Hippocampal formation (tissue), 2 donors: ENCODE measurements at places on chromosomes 3 and 15.

GRCh38 chr3:172262991-172263608 lies 185.2 kb downstream of the GHSR start:
- DNase-seq, result no peak

DNA sequence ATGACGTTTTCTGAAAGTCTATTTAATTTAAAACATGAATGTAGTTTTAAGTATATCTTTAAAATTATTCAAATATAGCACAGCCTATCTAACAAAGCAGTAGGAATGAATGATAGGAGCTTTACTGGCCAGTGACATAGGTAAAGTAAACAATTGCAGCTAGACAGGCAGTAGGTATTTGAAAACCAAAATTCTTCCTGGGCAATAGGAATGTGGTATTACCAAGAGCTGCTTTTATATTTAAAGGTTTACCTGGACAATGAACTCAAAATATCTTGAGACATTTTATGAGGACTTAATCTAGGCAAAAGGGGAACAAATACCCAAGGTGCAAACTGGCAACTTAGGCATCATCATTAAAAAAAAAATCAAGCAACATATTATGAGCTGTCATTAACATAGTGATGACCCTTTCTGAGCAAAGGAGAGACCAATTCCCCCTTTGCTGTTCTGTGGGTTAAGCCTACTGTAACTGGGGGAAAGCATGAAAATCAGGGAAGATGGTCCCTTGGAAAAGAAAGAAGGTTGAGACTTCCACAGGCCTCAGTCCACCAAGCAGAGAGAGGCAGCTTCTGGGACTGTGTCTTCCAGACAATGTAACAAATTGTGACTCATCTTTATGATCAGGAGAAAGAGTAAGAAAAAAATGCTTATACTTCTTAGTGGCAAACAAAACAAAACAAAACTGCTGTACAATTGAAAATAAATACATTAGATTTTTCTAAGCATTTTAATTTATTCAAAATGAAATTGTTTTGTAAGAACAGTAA lies 12.9 kb downstream of the ISL2 start:
- DNase-seq, result no peak

DNA sequence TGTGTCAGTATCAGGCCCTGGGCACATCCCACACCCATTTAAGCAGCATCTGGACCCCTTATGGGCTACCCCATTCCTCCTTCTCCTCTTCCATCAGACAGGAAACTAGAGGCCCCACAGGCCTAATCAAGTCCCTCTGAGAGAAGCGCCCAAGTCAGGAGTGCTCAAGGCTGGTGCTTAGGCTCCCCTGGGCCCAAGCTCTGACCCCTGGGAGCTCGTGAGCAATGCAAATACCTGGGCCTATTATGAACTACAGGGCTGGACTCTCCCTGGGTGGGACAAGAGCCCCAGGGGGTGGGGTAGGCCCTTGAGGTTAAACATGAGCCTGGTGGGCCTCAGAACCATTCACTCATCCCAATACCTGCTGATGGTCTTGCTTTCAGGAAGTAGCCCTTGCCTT lies 57.4 kb downstream of the SEMA3G start:
- DNase-seq, result no peak

GRCh38 chr3:170982733-170983132 lies 43.8 kb downstream of the SLC2A2 start:
- DNase-seq, result no peak

GRCh38 chr15:88982304-88982945 lies 69.2 kb upstream of the MFGE8 start:
- DNase-seq, result no peak

GRCh38 chr15:52661909-52662308 lies 17.3 kb downstream of the ATOSA start:
- DNase-seq, result no peak

DNA sequence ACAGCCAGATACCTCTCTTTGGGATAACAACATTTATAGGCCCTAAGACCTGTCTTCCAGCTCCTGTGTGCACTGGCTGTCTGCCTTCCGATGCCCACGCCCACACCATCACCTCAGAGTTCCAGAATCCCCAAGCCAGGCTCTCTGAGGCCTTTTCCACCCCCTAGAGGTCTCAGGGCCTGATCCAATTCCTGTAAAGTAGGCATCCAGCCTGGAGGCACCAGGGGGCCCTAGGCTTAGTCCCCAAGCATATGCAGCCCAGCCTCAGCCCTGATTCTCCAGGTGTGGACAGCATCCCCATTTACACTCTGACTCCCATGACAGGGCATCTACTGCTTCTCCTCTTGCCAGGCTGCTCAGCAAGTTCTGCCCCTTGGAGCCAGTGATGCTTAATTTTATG lies 72.7 kb upstream of the CORO2B start:
- no peak for DNase-seq

GRCh38 chr3:11948331-11948730 lies 55.9 kb upstream of the SYN2 start:
- DNase-seq, result no peak

DNA sequence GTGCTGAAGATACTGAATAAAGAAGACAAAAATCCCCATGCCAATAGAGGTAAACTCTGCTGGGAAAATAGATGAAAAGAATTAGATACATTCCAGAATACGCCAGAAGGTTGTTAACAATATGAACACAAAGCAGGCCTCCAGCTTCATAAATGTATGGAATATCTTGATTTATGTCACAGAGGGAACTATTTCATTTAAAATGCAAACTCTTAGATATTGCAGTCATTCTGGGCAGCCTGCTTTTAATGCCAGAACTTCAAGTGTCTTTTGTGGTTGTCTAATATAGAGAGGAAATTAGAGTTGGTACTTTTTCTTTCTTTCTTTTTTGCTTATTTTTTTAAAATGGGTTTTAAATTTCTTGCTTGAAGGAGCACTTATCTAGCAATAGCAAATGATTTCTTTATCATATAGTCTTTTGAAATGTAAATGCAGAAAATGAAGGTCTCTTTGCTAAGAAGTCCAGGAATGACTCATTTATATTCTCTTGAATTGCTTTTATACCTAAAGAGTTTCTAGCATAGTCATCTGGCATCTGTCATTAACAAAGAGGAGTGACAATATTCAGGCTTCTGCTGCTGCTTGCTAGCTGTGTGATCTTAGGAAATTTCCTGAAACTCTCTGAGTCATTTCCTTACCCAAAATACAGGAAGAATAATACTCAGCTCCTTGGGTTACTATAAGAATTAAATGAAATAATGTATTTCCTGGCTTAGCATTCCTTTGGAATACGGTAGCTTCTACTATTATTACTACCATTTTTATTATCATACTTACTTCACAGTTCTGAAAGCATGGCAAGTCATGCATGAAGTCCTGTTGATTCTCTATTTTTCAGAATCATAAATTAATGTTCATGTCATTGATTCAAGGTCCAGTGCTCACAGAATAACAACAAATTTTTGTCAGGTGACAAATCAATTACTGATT lies 527.6 kb downstream of the DIPK2A start:
- no peak for DNase-seq

GRCh38 chr3:111695636-111696117 lies 100.5 kb upstream of the ZBED2 start:
- no peak for DNase-seq

GRCh38 chr3:63051920-63052319 lies 176.7 kb upstream of the CADPS start:
- no peak for DNase-seq

GRCh38 chr3:169563775-169564059 lies 99.8 kb downstream of the MECOM start:
- no peak for DNase-seq

DNA sequence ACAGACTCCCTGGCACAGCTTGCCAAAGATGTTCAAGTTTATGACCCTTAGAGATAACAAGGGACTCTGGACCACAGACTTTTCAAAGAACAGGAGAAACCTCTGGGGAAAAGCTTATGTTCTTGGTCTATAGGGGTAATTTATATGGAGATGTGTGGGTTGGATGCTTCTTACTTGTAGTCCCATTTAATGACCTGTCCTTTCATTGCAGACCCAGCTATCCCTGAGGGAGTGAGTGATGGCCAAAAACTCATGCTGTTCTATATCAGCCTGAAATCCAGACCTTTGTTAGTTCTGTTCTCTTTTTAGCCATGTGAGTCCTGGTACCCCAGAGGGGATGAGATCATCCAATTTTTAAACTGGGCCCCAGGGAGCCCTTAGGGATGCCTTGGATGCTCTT lies 43.7 kb upstream of the MRPL3 start:
- no peak for DNase-seq

DNA sequence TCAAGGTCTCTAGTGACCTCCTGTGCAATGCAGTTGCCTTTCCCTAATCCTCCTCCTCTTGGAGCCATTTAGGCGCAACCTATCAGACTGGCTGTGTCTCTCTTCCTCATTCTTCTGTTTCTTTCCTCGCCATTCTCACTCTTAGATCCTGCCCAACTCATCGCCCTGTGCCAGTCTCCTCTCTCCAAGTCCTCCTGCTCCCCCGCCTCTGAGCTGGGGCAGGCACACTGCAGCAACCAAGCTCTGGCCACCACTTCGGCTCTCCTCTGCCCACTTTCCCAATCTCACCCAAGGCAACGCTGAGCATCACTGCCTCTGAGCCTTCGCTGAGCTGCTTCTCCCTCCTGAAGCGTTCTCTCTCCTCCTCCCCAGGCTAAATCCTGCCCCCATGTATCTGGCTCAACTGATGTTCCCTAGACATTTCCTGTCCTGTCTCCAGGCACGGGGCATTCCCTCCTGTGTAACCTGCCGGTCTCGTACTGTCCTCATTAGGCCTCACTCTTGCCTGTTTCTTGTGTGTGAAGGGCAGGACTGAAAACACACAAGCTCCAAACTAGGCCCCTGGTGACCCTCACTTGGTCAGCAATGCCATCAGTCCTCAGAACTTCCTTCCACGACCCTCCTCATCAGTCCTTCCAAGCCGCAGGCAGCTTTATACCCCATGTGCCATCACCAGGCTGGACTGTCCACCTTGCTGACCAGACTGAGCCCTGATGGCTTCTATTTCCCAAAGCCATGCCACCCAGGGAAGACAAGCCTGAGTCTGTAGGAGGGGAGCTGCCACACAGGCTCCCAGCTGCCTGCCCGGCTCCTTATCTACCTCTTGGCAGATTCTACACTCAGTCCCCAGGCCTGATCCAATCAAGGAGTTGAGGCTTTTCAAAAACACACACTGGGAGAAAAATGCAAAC lies 85.6 kb downstream of the SEC22A start:
- DNase-seq, result no peak

DNA sequence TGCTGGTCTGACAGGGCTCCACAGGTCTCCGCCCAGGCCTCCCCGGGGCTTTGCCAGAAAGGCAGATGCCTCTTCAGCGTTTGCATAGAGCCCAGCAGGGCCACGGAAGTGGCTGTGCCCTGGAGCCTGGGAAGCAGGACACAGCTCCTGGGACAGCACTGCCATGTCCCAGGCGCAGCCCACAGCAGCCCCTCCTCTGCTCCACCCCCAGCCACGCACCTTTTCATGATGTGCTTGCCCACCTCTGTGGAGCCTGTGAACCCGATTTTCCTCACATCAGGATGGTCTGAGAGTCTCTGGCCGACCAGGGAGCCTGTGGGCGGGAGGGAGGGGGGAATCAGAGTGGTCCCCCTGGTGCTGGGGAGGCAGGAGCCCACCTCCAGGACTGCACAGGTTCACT lies 33.9 kb upstream of the SLC41A3 start:
- no peak for DNase-seq

- no peak for DNase-seq
These were observed 78.1 kb upstream of the AKAP13 start for GRCh38 chr15:85302271-85302670.

- no peak for DNase-seq
These were observed 1.4 kb downstream of the PDZRN3 start for GRCh38 chr3:73623346-73623745.

GRCh38 chr3:189188466-189188865 lies 16.7 kb downstream of the TPRG1 start:
- no peak for DNase-seq

DNA sequence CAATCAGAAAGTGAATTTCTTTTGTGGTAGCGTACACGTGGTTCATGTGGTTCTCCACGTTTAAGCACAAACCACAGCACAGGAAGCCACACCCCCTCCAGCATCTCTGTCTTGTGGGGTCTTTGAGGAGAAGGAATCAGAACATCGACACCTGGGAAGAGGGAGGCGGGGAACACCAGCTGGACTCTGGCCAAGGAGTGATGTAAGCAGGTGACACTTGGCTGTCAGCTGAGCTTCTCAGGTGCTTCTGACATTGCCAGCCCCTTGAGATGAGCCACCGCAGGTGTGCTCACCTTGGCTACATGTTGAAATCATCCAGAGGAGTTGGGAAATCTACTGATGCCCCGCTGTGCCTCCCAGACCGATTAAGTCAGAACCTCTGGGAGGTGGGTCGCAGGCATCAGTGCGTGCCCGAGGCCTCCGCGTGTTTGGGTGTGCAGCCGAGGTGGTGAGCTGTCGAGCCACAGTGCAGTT lies 85.0 kb downstream of the FAM81A start:
- DNase-seq, result no peak

GRCh38 chr3:90011131-90011530 lies 903.7 kb downstream of the EPHA3 start:
- DNase-seq, result no peak
